ENCODE measurements at places on chromosomes 2 and 18.

DNA sequence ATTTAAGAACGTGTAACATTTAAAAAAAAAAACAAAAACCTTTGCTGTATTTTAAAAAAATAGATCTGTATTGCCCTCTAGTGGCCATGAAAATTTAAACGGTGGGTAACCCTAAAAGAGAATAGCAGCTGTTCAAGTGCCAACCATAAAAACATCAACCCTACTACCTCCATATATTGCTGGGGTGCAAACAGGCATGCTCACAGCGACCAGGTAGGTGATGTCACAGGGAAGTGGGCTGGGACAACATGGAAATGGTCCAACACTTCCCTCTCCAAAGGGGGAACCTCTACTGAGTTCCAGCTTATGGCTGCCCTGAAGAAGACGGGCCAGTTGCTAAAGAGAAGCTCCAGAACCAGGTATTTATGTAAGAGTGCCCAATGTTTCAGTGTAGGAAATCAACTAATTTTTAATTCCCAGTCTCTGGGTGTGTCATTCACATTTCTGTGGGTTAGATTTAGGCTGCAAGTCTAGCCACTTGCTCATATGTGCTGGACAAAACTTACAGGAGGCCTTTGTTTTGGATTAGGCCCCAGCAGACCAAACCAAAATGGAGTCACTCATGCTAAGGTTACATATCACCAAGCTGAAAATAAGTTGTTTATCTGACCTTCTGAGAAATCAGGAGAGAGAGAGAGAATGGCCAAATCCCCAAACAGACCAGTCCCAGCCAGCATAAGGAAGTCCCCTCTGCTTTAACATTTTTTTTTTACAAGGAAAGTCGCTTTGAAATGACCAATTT is 54.5 kb downstream of the SKA1 start:
- DNase-seq: no peak

GRCh38 chr2:73956218-73956865 is 28.4 kb upstream of the TET3 start:
- DNase-seq: no peak

GRCh38 chr2:231110551-231110950 is 14.3 kb downstream of the HTR2B start:
- no peak for DNase-seq

DNA sequence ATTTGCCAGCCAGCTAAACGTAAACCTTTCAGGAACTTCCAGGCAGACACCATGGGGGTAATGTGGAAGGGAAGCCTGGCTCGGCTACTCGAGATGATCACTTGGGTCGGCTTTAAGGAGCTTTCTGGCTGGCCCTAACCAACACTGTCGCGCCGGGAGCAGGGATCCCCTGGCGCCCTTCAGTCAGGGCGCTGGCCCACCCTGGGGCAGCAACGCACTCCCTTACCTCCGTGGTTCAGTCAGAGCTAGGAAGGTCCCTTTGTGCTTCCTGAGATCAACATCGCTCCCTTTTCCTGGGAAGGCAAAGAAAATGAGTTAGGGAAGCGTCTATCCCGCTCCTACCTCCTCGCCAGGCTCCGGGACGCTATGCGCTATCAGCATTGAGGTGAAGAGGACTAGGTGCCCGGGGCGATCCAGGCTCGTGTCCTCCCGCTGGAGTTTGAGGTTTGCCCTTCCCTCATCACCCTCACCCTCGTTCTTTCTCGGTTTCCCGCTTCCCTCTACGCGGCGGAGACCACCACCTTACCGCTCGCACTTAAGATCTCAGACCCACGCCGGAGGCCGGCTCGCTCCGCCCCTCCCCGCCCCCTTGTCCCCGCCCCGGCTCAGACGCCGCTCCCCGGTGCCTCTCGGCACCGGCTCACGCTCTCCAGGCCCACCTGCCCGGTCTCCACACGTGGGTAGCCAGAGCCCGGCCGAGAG is 449 bp upstream of the ATRAID start:
- no peak for DNase-seq
